ENCODE measurements at places on chromosomes 6 and 20.

DNA sequence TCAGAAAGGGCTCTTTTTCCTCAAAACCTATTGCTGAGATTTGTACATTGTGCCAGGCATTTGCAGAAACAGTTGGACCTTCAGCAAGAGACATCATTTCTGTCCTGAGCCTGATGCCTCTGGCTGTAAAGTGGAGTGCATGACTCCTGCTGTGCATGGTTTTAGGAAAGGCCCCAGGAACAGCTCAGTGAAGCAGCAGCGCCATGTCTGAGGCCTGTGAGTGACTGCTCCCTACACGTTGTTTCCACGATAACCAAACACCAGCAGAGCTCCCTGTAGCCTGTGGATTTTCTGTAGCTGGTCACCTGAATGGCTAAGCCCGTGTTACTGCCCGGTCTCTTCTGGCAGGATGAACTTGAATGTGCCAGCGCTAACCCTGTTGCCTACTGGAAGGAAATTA, 232.5 kb downstream of the TFAP2C start:
- no peak for DNase-seq

GRCh38 chr6:160986851-160987250, 4.7 kb upstream of the MAP3K4 start:
- DNase-seq: no peak

GRCh38 chr20:46833360-46833759, 61.3 kb upstream of the EYA2 start:
- DNase-seq: no peak

DNA sequence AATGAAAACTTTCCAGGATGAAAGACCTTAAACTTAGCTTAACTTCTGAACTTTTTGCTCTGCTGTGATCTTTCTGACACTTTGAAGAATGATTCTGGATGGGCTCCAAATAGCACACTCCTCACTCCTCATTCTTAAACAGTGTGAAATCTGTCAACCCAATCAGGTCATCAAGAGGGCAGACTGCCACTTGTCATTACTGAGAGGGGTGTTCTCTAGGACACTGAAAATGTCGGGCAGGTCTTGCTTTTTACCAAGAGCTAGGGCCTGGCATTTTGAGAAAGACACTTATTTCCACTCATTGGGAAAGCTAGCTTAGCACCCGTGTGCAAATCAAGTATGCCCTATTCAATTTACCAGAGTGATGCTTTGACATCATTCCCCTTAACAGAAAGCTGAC, 122.2 kb downstream of the MTFR2 start:
- DNase-seq: no peak

DNA sequence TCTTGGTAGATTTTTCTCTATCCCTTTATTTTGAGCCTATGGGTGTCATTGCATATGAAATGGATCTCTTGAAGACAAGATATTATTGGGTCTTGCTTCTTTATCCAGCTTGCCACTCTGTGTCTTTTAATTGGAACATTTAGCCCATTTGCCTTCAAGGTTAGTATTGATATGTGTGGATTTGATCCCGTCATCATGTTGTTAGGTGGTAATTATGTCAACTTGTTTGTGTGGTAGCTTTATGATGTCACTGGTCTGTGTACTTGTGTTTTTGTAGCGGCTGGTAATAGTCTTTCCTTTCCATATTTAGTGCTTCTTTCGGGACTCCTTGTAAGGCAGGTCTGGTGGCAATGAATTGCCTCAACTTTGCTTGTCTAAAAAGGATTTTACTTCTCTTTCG, 61.9 kb downstream of the UNC5CL start:
- no peak for DNase-seq

DNA sequence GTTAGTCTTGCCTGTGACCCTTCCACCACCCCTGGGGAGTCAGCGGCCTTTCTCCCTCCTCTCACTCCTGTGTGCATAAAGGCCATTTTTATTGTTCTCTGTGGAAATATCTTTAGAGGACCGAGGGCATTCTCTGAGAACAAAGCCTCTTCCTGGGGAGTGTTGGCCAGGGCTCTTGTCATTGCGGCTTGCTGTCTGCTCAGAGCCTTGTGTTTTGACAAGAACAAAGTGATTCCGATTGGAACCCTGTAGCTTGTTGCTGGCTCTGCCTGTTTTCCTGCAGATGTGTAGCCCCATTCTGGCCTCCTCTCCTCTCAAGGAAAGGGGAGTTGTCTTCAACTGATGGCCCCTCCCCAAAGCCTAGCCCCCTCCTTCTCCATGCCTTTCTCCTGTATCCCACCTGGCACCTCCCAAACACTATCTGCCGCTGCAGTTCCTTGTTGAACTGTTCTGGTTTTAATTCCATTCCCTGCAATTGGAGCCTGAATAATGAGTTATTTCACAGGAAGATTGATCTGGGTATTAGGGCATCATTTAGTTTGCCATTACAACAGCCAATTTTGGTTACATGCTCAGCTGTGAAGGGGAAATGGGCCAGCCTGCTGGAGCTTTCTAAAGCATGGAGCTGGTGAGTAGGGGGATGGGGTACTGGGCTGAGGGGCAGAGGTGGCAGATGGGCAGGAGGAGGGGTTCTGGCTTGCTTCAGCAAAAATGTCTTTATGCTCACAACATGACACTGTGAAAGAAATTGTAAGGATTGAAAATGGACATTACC, 252.5 kb downstream of the LRFN2 start:
- no peak for DNase-seq

Measured in SW 1271 (cell line).